ENCODE measurements at places on chromosomes 16 and 17.

DNA sequence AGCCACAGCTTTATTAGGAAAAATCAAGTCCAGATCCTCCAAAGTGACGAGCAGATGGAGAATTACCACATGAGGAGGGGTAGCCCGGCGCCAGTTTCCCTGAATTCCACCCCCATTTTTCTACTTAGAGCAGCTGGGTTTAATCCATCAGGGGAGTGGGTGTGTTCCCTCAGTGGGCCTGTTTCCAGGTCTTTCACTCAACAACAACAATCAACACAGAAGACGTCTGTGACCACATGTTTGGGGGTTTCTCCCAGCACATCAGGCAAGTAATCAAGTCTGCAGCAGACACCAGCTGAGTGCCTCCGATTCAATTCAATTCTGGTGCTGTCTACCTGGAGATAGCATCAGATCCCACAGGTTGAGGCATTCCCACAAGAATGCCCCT lies 6.8 kb downstream of the SLC6A2 start:
- no peak for DNase-seq

DNA sequence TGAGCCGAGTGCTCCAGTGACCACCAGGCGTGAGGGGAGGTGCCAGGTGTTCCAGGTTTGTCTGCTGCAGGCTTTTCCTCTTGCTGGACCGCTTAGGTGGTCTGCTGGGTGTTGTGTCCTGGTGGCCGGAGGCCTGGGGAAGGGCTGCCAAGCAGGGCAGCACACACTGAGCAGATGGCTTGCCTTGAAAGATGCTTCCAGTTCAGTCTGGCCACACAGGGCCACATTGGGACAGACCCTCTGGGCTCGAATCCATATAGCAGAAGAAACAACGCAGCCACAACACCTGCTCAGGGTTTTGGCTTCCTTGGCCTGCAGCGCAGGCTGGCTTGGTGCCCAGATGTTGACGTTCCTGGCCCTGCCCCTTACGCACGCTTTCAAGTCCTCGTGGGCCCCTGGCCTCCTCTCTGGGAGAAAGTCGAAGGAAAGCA lies 24.8 kb downstream of the GINS2 start:
- no peak for DNase-seq

DNA sequence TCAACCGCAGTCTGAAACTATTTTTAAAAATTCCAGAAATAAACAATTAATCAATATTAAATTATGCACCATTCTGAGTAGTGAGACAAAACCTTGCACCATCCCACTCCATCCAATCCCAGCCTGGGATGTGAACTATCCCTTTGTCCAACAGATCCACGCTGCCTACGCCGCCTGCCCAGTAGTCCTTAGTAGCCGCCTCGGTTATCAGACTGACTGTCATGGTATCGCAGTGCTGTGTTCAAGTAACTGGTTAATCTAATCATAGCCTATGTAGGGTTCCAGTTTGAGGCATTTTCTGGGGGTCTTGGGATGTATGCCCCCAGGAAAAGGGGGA lies 437.7 kb downstream of the HS3ST3B1 start:
- no peak for DNase-seq

DNA sequence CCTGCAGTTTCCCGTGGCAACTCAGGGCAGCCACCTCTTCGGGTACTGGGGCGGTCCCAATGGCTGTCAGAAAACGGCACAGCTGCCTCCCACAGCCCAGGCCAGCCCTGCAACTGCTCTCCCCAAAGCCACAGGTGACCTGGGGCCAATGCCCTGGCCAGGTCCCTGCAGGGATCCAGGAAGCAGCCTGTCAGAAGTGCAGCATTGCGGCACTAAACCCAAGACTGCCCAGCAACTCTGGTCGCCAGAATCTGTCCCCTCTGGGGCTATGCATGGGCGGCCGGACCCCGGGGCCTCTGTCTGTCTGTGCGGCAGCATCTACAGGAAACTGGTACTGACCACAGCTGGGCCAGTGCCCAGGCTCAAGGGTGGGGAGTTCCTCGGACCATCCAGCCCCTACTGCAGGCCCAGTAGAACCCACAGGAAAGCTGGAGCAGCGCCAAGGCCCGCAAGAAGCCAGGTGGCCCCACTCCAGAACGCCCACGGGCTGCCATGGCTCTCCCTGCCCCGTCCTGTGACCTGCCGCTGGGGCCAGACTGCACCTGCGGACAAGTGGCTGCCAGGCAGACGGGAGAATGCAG lies 5.5 kb downstream of the CYBC1 start:
- DNase-seq = no peak

DNA sequence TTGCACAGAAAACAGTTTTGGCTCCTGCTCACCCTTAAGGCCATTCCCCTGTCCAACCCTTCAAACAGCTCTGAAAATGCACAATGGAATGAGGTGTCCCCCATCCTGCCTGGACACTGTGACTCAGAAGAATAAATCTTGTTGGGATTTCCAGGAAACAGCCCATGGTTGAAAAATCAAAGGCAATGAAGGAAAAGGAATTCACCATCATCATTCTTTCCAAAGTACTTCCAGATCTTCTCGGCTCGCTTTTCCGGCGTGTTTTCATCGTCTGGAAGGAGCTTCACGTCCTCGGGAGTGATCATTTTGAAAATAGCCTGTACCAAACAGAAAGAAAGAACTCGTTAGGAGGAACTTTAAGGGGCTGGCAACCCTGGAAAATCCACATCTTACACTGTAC lies 4.3 kb downstream of the RCVRN start:
- peak; percentile 51 for DNase-seq

DNA sequence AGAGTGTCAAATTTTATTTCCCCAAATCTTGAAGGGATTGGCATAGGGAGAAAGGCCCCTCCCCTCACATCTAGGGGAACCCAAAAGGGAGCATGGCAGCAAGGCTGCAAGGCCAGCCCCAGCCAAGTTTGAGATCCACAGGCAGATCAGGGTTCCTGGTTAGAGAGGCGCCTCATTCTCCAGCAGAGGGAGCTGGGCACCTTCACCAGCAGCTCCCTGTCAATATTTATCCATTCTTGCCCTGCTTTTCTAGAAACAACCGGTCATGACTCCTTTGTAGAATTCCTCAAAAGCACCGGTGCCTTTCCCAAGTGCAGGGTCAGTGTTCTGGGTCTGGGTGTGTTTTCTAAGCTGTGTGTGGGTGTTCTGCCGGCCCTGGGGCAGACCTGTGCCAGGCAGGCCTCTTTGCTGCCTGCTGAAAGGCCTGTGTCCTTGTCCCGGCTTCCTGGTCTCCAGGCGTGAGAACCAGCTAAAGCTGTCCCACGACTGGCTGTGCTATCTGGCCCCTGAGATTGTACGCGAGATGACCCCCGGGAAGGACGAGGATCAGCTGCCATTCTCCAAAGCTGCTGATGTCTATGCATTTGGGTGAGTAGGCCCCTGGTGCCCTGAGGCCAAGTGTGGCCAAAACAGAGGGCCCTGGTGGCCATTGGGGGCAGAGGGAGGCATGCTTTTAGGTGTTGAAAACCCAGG lies 21.2 kb upstream of the LGALS9 start:
- peak; percentile 23 for DNase-seq

Data from astrocyte of the spinal cord (primary cell).